ENCODE measurements at places on chromosomes 1 and 21.

GRCh38 chr1:237749122-237749521 is 141.6 kb downstream of the ZP4 start:
- no peak for DNase-seq

GRCh38 chr1:217010253-217010652 is 287.0 kb upstream of the ESRRG start:
- no peak for DNase-seq

DNA sequence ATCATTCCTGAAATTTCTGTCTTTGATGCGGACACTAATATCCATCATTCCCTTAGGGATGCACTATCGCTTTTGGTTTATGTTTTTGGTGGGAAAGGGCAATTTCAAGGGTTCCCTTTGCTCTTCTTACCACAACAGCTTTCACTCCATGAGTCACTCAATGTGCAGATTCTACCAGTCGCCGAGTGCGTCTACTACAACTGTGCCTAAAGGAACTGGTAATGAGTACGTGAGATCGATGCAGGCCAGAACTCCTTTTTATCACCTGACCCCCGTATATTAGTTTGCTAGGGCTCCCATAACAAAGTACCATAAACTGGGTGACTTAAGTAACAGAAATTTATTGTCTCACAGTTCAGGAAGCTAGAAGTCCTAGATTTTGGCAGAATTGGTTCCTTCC is 27.5 kb upstream of the TMEM54 start:
- DNase-seq: no peak

DNA sequence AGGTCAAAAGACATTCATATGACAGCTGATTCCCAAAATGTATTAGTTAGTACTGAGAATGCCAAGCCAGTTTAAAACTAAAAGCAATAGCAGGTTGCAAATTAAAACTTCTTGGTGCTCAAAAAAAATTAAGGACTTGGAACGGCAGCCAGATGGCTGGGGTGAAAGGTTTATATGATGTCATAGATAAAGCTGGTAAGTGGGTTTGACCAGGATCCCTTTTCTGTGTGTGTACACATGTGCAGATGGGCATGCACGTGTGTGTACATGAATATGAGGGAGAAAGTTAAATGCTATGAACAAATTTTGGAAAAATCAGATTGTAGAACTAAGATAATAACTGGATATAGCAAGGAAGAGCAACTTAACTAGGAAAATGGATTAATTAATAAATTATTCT is 39.1 kb upstream of the DPH5 start:
- DNase-seq: no peak

GRCh38 chr1:85225624-85226380 is 25.0 kb upstream of the SYDE2 start:
- DNase-seq: no peak

GRCh38 chr1:63148825-63149645 is 173.3 kb upstream of the FOXD3 start:
- DNase-seq: peak; percentile 49

GRCh38 chr21:32844653-32845436 is 73.3 kb upstream of the PAXBP1 start:
- peak; percentile 87 for DNase-seq

DNA sequence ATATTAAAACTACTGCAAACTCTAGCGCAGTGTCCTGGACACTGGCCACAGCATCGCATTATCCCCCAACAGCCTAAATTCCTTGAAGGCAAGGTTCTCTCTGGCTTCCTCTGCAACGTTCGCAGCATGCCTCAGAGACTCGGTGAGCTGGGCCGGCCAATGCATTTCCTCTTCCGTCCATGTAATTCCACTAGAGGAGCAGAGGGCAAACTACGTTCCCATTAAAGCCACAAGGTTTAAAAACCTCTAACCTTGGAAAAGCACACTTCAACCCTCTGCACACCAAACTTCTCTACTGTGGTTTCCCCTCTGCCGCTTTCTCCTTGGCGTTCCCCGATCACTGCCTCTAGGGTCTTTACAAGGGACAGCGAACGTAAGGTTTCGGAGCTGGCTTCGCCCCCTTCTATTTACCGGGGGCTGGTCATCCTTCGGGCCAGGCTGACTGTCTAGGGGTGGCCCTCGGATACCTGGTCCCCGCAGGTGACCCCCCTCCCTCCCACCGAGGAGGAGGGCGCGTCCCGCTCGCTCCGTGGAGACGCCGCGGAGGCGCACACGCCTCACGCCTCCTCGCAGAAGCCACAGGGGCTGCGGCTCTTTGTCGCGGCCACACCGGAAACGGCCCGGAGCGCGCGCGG is 456 bp upstream of the SMYD2 start:
- DNase-seq: peak; percentile 55

GRCh38 chr1:62462370-62462769 is 25.5 kb downstream of the USP1 start:
- no peak for DNase-seq

DNA sequence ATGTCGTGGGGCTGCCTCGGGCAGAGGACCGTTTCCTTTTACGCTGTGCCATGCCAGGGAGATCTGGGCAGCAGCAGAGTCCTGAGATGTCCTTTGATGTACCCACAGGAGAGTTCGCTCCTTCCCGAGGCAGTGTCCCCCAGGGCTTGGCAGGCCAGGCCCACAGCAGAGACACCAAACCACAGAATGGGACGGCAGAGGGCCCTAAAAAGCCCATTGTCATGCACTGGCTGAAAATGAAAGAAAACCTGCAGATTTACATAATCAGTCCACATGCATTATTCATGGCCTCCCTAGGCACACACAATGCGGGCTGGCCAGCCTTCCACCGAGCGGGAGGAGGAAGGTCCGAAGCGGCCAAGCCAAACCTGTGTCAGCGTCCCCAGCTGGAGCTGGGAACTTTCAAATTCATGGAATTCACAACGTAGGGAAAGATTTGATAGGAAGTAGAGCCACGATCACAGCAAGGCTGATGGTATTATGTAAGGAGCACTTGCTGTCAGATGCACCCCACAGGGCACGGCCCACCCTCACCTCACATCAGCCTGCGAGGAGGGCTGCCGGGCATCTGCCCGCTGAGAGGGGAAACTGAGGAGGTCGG is 25.3 kb upstream of the EFHD2 start:
- DNase-seq: peak; percentile 60

DNA sequence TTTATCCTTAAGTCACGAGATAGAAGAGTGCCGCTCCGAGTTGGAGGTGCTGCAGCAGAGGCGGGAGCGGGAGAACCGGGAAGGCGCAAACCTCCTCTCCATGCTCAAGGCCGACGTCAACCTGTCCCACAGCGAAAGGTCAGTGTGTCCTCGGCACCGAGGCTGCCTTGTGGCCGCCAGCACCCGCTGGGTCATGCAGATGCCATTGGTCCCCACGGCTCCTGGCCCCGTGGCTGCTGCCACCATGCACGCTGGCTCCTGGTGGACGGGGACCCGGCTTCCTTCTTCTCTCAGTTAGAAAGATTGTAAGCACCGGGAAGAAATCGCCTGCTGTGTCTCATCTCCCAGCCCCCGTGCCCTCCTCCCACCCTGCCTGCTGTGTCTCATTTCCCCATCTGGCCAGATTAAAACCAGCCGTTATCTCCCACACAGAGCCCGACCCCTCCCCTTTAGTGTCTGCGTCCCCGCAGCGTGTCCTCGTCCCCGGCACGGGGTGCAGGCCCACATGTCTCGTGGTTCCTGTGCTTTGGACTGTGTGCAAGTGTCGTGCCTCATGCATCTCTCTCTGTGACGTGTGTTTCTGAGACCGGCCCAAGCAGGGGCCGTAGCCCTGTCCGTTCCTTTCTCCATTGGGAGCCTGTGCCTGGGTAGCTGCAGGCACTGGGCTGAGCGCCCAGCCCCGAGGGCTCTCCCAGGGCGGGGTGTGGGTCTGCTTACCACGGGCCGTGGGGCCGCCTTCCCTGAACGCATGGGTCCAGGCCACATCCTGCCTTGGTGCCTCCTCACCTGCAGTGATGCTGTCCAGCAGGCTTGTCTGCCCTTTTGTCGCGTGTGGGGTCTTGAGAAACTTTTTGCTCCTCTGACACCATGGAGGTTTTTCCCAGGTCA is 62.1 kb downstream of the PCNT start:
- DNase-seq: no peak

DNA sequence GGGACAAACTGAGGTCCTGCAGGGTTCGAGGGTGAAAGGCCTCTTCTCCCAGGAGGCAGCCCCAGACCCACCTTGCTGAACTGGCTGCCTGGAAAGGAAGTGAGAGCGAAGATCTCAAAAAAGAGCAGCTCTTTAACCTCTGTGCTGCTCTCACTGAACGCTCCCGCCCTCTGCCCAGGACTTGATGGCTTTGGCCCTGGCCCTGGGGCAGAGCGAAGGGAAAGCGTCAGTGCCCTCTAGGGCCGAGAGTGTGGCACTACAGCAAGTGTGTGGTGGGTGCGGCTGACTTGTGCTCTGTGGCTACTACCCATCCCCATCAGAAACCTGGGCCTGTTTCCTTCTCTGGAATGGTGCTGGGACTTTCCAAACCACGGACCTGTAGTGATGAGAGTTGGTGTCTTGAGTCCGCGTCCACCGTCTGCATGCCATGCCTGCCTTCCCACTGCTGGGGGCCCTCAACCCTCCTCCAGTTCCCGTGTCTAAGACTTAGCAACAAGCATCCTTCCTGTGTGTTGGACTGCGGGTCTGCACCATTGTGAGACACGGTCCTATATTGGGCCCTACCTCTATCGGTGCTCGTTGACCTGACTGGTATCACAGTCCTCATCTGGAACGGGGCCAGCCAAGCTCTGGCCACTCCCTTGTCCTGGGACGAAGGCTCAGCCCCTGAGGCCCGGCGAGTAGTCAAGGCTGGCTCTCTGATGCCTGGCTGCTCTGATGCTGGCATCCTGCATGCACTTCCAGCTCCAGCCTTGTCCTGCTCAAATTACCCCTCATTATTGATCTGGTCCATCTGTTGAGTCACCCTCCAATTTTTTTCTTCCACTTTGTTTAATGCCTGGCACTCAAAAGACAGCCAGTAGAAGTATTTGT is 180.3 kb downstream of the DISC1 start:
- DNase-seq: peak; percentile 77

- DNase-seq: no peak
These were observed 41.8 kb downstream of the SGIP1 start for GRCh38 chr1:66575739-66576138.

DNA sequence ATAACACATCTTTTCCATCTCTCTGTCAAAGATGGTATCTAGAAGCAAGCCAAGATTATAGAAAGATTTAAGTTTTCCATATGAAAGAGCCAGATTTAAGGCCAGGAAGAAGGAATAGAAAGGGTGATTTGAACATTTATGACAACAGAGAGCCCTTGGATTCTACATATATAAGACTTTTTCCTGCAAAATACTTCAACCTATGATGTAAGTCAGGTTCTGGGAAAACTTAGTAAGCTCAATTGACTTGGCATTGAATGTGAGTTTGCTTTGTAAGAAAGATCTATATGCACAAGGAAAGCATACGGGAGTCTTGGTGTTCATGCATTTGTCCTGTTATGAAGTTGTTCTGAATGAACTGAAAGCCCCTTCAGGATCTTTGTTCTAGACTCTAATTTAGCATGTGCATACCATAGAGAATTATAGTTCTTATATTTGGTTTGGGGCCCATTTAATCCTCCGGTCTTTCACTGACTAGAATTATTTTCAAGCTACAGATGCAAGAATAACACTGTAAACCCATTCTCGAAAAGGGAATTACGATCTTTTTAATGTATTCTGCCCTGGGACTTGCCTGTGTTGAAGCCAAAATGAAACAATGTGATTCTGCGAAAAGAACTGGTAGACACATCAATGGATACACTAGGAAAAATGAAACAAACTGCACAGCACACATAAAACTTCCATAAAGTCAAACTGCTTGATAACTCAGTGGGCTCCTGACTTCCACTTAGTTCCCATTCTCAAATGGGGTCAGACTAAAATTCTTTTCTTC is 152.8 kb downstream of the DISP1 start:
- no peak for DNase-seq

GRCh38 chr1:192824511-192824910 is 15.7 kb downstream of the RGS2 start:
- DNase-seq: no peak

DNA sequence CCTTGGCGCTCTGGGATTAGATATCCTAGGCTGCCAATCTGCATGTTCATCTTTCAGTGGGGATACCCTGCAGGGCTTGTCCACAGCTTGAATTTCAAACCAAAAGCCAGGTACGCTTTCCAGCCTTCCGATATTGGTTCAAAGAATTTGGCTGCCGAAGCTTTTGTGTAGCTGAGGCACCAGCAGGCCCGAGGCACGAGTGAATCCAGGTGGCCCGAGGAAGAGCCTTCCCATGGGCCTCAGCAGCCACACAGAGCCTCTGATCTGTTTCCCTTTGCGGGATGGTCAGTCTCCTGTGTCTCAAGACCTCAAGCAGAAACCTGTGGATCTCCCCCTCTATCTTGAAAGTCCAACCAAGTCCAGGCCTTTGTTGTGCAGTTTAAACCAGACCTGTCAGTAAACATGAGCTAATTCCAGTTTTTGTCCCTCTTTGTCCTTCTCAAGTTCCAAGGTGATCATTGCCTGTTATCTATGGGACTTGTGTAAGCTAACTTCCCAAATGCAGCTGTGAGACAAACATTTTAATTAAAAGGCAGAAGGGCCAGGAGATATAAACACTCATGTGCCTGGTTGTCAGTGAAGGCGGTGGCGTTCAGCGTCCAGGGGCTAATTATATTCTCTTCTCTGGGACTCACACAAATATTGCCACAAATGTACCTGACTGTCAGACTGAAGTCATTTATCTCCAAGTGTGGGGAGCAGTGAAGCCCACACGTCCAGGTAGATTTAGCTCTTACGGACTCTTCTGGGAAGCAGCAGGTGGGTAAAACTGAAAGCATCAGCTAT is 30.6 kb downstream of the VANGL1 start:
- no peak for DNase-seq

DNA sequence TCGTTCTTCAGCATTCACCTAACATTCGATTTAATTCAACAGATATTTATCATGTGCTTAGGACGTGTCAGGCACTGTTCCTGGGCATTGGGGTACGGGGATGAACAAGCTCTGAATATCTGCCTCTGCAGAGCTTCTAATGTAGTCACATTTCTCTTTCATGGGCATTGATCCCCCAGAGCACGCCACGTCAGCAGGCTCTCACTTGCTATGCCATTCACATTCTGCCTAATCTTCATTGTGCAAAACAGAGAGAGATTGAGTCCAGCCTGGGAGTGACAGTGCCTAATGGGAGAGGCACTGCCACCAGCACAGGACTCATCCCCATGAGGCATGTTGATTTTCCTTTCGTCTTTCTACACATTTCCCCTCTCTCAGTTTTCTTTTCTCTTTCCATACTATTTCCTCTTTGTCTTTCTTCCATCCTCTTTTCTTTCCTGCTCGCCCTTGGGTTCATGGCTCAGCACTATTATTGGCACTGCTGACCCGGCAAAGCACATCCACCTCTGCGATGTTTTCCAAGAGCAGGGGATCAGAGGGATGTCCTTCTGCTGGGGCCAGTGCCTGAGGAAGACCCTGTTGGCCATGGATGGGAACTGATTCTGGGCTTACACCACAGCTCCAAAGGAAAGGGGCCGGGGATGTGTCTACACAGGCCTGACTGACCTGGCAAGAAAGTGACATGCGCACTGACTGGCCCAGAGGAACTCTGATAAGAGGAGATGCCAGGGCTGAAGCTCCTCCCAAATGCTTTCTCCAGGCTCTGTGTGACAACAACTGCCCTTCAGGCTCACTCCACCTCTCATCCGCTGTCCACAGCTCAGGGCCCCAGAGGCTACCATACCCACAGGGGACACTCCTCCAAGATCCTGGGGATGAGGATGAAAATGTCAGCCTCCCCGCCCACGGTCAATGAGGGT is 195.9 kb downstream of the TOMM20 start:
- no peak for DNase-seq
